ENCODE measurements at places on chromosomes 11 and 22.

GRCh38 chr11:6576471-6577373, 26.7 kb downstream of the RRP8 start:
- no peak for DNase-seq

DNA sequence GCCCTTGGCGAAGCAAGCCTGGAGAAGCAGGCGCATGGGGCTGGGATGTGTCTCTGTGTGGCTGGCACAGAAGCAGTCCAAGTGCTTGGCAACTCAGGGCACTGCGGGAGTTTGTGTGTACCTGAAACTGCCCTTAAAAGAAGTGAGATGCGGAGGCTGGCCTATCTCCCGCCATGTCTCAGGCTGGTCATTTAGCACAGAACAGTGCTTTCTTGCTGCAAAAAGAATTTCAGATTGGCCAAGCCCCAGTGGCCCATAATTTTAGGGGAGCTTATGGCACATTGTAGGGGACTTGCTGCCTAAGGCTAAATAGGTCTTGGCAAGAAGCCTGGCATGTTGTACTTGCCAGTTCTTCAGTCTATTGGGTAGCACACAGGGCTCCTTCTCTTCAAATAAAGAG, 16.4 kb downstream of the EHF start:
- DNase-seq, result no peak

DNA sequence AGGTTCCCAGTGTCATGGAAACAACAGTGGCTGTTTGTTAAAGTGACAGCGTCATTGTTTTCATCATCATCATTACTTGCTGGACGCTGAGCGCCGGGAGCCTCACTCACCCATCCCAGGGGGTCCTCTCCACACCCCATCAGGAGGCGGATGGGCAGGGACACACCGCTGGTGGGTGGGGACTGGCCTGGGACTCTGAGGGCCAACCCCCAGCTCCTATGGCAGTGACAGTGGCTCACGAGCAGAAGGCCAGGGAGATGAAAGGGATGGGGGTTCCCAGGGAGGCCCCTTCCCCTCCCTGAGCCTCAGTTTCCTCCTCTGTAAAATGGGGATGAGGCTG, 76.6 kb upstream of the PRR5 start:
- no peak for DNase-seq

DNA sequence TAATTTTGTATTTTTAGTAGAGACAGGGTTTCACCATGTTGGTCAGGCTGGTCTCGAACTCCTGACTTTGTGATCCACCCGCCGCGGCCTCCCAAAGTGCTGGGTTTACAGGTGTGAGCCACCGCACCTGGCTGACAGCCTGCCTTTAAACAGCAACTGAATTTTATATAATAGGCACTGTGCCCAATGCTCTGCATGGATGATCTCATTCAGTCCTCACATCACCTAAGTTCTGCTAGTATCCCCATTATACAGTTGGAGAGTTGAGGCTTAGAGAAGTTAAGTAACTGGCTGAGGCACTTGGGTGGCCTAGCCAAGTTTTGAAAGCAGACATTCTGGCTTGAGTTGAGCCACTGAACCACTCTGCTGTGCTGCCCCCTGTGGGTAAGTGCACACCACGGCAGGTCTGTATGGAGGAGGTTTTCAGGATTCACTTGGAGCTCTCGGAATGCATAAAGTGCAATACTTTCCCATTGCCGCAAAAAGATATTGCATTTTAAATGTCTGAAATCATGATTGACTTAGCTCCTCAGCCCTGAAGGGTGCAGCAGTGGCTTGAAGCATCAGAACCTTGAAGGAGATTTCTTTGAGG, 112.4 kb downstream of the LDLRAD3 start:
- peak; percentile 71 for DNase-seq

- no peak for DNase-seq
These were observed 15.3 kb downstream of the HDHD5 start for GRCh38 chr22:17143826-17144225.

- no peak for DNase-seq
These were observed 86.7 kb downstream of the C11orf58 start for GRCh38 chr11:16825101-16825500.

GRCh38 chr11:73648121-73648520, 1.7 kb downstream of the PLEKHB1 start:
- no peak for DNase-seq

DNA sequence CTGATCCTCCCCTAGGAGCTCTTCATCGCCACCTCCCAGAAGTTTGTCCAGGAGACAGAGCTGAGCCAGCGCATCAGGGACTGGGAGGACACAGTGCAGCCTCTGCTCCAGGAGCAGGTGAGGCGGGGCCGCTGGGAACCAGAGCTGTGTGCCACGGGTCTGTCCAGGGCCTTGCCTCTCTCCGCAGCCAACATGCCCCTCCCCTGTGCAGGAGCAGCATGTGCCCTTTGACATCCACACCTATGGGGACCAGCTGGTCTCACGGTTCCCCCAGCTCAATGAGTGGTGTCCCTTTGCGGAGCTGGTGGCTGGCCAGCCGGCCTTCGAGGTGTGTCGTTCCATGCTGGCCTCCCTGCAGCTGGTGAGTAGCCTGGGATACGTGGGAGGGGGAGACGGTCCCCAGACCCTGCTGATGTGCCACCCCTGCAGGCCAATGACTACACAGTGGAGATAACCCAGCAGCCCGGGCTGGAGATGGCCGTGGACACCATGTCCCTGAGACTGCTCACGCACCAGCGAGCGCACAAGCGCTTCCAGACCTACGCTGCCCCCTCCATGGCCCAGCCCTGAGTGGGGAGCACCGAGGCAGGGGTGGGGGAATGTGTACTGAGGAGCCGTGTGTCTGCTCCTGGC, 2.5 kb downstream of the SCO2 start:
- no peak for DNase-seq

DNA sequence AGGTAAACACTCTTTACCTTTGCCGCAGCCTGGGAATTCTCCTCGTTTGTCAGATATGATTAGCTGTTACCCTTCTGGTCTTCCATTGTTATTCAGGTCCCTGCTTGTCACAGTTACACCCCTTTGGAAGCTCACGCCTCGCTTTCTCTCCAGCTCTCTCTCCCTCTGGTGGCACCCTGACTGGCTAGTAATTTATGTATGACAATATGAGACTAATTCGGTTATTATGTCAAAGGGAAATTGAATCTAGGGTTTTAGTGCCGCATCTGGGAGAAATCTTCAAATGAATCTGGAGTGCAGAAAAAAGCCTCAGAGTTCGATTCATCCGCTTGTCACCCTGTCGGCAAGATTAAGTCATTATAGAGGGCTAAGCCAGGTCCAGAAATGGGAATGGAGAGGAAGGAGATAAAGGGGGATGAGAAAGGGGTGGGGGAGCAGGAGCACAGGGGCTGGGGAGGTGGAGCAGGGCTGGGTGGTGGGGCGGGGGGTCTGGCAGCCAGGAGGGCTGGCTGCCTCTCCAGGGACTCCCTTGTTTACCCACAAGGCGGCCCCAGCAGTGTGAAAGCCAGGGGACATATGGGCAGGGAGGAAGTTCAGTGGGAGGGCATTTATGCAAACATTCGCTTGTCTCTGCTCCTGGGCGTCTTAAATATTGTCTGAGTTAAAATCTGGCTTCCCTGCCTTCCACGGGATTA, 179.0 kb upstream of the NECTIN1 start:
- no peak for DNase-seq

DNA sequence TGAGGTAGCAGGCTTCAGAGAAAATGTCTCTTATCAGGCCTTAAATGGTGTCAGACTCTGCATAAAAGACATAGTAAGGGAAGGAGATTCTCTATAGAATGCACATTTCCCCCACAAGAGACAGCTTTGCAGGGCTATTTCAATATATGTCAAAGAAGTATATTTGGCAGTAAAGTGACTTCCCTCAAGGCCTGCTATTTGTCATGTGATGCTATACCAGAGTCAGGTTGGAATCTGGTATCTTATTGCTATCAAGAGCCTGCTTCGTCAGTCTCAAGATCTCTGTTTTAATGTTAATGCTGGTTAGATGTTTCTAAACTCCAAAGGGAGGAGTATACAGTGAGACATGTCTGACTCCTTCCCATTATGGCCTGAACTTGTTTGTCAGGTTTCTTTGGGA, 40.4 kb upstream of the MTMR2 start:
- DNase-seq, result no peak

DNA sequence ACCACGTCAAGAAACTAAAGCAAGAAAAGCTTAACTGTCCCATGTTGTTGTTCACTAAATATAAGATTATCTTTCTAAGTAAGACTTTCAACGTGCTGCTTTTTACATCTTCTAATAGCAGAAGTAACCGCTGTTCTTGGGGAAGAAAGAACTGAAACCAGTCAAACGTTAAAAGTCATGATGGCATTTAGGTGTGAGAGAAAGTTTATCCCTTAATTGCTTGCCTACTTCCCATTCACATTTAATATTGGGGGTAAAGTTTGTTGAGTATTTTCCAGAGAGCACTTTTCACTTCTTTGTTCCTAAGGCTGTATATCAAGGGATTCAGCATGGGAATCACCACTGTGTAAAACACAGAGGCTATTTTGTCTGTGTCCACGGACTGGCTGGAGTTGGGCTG, 970 bp downstream of the OR5B21 start:
- DNase-seq, result no peak

DNA sequence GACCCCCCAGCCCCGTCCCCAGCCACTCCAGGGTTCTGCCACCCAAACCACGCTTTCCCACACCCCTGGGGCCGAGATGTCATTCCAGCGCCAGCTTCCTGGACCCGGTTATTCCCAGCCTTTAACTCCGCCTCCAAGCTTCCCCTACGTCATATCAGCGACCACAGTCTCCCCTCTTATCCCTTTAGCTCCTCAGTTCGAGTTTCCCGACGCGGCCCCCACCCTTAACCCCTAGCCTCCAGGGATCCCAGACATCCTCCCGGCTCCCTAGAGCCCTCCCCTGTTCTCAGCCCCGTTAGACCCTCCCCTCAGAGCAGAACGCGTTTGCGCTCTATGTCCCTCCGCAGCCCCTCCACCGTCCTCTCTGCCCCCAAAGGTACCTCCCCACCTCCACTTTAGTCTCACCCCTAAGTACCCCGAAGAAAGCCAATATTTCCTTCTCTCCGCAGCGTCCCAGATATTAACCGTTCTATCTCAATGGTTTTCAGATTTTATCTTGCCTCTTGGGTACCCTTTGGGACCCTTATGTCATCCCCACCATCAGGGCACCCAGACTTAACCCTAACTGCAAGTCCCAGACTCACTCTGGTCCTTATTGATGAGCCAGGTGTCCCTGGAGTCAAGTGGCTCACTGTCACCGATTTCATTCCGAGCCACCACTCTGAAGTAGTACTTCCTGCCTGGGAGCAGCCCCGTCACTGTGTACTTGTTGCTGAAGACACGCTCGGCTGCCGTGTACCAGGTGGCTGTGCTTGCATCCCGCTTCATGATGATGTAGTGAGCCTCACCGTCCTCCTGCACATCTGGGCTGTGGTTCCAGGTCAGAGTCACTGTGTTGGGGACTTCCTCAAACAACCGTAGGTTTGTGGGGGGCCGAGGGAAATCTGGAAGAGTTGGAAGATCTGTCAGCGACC, 8.0 kb downstream of the TMEM86A start:
- peak; percentile 69 for DNase-seq

DNA sequence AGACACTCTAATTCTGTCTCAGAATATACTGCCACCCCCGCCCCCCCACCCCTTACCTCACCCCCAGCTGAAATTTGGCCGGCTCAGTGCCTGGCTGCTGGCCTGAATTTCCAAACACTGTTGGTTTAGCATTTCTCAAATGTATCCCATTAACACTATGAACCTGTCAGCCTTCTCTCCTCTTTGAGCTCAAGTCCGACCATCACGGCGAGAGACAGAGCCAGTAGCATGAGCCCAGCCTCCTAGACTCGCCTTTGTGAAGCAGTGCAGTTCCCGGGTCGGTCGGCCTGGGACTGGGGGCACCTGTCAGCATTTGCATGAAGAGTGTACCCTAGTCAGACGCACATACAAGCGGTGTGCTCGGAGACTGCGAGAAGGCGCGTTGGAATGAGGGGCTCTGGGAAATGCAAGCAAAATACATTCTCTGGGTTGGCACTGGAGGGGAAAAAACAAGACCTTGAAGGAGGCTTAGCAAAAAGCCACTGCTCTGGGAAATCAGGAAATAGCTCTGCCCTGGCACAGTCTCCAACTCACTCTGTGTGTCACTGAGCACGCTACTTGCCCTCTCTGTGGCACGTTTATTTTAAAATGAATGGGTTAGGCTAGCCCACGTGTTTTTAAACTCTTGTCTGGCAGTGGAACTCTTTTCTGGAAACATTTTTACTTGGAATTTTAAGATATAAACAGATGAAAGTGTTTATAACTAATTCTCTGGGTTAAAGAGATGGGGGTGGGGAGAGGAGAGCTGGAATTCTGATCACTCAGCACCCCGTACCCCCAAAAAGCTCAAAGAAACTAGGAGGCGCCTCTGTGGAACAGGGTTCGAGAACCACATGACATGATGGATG, 108.3 kb downstream of the TIMP3 start:
- no peak for DNase-seq

DNA sequence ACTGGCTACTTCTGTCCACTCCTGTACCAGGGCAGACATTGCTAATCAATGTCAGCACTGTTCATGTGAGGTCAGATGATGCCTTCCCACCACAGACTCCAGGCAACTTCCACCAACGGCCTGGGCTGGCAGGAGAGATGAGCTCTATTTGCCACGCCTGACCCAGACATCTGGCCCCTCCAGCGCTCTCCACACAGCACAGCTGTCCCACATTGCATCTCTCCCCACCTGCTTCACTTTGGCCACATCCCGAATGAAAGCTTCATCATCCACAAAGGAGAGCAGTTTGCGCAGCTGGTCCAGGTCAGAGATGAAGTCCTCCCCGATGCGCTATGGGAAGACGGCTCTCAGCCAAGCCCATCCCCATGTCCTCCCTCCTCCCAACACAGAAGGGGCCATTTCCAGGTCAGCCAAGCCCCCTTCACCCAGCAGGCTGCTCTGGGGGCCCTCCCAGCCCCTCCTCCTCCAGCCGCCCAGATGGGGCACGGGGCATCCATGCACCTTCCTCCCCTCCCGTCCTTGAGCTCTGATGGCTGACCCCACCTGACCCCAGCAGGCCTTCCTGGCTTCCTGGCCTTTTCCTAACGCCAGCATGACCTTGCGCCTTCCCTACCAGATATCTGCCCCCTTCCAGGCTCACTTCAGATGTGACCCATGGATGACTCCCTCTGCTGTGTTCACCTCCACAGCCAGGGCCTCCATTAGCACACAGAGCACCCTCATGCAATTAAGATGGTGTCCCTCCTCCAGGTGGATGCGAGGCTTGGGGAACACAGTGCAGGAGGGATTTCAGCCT, 7.4 kb downstream of the PYGM start:
- DNase-seq, result no peak

- DNase-seq, result no peak
These were observed 96.7 kb downstream of the ABTB2 start for GRCh38 chr11:34261095-34261494.

- no peak for DNase-seq
These were observed 16.5 kb downstream of the PPP2R1B start for GRCh38 chr11:111749646-111750045.

- DNase-seq, result no peak
These were observed 325.4 kb downstream of the BRD1 start for GRCh38 chr22:49502126-49502826.

- peak; percentile 36 for DNase-seq
These were observed 1.1 kb upstream of the GCAT start for GRCh38 chr22:37806409-37807333.
